ENCODE measurements at places on chromosomes 7 and 10.

GRCh38 chr7:64887756-64888508 is 15.1 kb upstream of the ZNF273 start:
- DNase-seq, result peak; percentile 27

DNA sequence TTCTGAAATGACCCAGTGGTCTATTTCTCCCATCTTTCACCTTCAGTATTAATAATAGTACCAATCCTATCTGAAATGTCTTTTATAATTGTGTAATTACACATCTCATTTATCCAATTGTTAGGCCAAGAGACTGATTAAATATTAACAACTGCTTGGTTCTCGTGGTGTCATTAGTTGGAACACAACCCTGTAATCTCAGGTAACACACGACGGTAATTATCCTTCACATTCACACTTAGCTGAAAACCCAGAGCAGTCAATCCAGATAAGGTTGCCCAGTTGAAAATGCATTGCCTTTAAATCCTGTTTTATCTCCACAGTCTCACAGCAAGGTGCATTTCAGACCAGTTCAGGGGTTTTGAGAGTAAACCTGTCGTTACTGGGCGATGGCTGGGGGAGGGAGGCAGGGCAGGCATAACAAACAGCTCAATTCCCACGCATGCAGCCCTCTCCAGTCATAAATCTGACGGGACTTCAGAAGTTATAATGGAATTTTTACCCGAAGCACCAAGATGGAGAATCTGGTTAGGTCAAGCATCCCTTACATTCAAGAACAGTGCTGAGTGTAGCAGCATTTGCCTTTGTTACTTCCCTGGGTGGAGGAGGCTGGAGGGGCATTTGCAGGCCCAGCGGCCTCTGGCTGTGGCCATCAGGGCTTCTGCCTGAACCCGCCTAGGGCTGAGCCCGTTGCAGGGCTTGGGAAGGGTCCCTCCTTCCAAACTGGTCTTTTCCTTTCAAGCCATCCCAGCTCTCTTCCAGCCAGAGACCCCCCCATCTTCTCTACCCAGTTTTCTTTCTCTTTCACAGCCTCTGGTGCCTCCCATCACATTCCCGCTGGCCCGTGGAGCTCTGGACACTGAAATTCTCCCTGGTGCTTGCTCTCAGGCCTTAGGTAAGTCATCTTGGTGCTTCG is 201.0 kb upstream of the LYZL2 start:
- no peak for DNase-seq

GRCh38 chr7:18450019-18450418 is 45.5 kb upstream of the HDAC9 start:
- DNase-seq, result no peak

- no peak for DNase-seq
Observed at GRCh38 chr10:113379091-113379490, 173.8 kb upstream of the HABP2 start.

DNA sequence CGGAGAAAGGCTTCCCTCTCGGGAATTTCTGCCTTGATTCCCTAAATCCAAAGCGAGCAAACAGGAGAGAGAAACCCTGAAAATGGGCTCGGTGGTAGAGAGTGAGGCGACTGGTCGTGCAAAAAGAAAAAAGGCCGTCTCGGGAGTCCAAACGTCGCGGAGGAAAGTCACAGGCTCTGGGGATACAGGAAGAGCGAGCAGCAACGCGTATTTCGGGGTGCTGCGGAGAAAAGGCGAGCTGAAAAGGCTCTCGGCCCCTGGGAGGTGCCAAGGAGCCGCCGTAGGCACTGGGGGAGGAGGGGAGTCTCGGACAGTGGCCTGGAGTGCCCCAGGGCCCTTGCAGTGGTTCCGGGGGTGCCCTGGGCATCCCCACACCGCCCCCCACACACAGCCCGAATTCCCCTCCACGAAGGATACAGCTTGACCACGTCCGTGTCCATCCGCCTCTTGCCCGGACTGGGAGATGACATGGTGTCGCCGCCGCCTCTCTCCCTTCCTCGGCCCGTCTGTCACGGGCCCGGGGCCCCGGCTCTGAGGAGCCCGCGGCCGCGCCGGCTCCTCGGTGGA is 591 bp downstream of the UBE2H start:
- peak; percentile 5 for DNase-seq

DNA sequence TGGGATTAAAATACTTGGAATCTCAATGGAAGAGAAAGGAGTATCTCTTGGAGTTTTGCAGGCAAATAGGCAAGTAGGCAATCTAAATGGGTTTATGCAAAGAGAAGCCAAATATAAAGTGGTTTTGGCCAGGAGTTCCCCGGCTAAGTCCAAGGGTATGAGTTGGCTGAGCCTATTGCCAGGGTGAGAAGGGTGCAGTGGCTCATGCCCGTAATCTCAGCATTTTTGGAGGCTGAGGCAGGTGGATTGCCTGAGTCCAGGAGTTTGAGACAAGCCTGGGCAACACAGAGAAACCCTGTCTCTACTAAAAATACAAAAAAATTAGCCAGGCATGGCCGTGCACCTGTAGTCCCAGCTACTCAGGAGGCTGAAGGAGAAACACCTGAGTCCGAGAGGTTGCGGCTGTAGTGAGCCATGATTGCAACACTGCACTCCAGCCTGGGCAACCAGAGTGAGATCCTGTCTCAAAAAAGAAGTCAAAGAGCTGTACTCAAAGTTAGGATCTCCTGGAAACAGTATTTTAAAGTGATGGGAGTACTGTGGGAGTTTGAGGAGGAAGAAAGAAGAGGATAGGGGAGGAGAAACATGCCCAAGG is 130.4 kb upstream of the RAB18 start:
- no peak for DNase-seq

GRCh38 chr10:1395025-1395480 is 338.9 kb downstream of the WDR37 start:
- DNase-seq, result no peak

DNA sequence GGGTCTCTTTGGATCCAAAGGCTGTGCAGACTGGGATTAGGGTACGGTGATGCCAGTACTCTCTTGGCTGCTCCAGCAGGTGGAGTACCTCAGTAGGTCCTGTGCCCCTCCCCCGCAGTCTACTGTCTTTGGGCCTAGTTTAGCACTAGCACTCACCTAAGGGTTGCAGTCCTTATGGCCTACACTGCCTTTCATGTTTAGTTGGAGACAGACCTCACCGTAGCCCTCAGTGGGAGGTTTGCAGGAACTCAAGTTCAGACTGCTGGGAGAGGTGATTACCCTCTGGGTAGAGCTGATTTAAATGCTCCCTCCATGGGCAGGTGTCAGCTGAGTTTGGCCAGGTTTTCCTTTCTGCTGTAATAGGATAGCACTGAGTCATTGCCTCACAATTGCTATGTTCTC is 210.8 kb upstream of the TMEM196 start:
- no peak for DNase-seq

DNA sequence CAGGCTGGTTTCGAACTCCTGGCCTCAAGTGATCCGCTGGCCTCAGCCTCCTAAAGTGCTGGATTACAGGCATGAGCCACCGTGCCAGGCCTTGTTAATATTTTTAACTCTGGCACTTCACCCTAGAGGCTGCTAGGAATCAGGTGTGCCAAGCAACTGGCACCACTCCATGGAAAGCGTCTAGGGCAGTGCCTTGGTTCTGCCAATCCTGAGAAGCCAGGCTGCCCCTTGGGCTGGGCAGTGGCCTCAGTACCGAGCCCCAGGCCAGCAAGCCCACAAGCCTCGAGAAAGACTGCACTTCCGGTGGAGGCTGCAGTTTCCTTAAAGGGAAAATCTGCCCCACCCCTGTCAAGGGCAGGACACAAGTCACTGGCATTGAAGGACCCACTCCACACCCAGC is 11.3 kb downstream of the ALKBH4 start:
- no peak for DNase-seq

DNA sequence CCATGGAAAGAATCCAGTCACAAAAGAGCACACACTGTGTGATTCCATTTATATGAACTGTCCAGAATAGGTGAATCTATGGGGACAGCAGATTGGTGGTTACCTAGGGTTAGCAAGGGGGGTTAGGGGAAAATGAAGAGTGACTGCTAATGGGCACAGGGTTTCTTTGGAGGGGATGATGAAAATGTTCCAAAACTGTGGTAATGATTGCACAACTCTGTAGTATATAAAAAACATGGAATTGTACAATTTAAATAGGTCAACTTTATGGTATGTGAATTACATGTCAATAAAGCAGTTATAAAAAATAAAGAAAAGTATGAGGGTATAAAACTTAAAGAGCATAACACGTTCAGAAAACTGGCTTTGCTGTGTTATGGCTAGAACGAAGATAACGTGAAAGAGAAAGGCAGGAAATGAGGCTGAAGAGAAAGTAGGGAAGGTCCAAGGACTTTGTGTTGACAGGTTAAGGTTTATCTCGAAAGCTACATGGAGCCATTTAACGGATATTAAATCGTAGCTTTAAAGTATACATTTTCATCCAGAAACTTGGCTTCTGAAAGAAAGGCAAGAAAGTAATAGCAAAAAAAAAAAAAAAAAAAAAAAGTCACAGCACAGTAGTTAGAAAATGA is 26.4 kb upstream of the MSS51 start:
- DNase-seq, result no peak

GRCh38 chr7:44172803-44173424 is 16.3 kb downstream of the GCK start:
- DNase-seq, result no peak

- DNase-seq, result no peak
Observed at GRCh38 chr10:113019096-113019495, 69.0 kb downstream of the TCF7L2 start.

DNA sequence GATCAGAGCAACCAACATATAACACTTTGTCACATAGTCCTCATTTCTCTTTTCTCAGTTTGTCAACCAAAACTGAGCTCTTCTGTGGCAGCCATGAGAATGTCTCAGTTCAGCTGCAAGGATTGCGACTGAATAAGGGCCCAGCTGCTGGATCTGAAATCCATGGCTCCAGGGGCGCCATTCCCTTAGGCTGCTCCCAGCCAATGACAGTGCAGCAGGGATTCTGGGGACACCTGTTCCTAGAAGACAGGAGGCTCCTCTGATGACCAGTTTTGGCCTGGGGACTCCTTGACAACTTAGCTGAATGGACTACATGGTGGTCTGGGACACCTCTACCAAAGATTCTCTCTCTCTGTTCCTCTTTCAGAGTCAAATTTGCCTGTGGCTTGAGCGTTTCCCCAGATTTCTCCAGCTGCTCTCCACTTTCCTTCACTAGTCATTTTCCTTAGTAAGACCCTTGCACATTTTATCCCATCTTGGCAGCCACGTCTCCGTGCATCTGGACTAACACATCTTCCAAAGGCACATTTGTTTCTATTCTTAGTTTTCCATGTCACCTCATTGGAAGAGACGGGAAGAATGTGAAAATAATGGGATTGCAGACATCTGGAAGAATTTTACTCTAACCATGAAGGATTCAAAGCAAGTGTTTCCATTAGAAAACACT is 28.1 kb upstream of the KIF5B start:
- DNase-seq, result no peak

DNA sequence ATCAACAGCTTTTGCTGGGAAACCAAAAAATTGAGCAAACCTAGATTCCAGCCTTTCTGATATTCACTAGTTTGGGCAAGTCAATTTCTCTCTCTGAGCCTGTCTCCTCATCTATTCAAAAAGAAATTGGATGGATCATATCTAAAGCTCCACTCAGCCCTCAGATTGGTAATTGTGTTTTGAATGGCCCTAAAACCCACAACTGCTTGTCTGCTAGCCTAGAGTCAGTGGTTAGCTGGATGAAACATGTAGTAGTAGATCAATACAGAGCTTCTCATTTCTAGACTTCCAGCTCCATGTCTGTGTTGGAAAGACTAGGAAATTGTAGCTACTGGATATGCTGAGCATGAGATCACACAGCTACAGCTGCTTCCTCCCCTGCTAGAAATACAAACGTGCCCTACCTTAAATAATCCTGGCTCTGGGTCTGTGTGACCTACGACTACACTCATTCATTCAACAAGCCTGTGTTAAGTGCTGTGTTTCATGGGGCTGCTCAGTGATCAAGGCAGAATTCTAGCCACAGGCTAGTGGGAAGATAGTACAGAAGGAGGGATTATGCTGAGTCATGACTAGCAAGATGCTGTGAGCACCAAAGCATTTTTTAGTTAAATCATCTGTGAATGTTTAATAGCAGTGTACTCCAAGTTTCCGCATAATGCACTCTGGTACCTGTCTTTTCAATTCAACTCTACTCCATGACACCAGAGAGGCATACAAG is 15.7 kb downstream of the DNTT start:
- DNase-seq, result no peak

All from stimulated activated CD4-positive, alpha-beta T cell treated with anti-CD3 and anti-CD28 coated beads, Interleukin-4, amount 100 ng/mL, for 4 hours (primary cell).